ENCODE measurements at places on chromosomes 4 and X. TPM values are rescaled to one million over a fixed set of nuclear protein-coding genes. Genes with fewer than 3 reads are reported as not detected.

The KCND1 gene
- 0.81 TPM for total RNA-seq

The VSIG4 gene
- not detected for total RNA-seq

The MAGEA11 gene
- not detected for total RNA-seq

The BMX gene
- 0.90 TPM for total RNA-seq

The CPZ gene
- 7.0 TPM for total RNA-seq

The VCX3B gene
- not detected for total RNA-seq

The KDR gene
- 2.5 TPM for total RNA-seq

The CCDC120 gene
- 1.2 TPM for total RNA-seq

The ATP10D gene
- total RNA-seq, result 43.7 TPM

The HEPH gene
- total RNA-seq, result 29.5 TPM

The ITM2A gene
- total RNA-seq, result 3.3 TPM
